ENCODE measurements at places on chromosomes 7 and 10.

DNA sequence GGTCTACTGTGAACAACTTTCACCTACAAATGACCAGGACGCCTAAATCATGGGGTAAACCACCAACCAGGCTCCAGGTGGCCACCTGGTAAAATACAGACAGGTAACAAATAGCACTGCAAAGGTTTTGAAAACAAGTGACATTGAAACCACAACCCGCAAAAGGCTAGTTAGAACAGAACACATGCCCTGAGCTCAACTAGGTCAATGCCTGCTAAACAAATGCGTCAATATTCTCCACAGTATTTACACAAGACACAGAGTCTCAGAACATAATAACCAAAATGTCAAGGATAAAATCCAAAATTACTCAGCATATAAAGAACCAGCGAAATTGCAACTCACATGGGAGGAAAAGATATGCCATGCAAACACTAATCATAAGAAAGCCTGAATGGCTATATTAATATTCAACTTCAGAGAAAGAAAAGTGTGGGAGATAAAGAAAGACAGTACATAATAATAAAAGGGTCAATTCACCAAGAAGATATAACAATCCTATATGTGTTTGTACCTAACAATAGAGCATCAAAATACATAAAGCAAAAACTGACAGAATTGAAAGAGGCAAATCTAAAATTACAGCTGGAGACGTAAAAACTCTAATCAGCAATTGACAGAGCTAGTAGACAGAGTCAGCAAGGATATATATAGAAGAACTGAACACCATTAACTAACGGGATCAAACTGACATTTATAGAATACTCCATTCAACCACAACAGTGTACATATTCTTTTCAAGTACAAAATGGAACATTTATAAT lies 47.6 kb downstream of the SMURF1 start:
- no peak for DNase-seq

DNA sequence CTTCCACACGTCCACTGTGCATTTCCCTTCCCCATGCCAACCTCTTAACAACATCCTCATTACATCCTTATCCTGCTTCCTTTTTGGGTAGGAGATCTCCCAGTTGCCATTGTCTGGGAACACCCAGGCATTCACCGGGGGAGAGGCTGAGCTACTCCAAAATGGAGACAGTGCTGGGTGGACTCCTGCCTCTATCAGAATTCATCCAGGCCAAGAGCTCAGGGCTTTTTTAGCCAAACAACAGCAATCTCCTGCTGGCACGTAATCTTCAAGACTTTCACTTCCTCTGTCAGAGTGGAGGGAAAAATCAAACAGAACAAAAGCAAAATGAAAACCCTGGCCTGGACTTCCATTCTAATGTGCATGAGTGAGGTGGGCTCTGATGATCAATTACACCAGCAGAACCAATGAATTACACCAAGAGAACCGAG lies 245.0 kb downstream of the PRPF18 start:
- DNase-seq, result no peak

DNA sequence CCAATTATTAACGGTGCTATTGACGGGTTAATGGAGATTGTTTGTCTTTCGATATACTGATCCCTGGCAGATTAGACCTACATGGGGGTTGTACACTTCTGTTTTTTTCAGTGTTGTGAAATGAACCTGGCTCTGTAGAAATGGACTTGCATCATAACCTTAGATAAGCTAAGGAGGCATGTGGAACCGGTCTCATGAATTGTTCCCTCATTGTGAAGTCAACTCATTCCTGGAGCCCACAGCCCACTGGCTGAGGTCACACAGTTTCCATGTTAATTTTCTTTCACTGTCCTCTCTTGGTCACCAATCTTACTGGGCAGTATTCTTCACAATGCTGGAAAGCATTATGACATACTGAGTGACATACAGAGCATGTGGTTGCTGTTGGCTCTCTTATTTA lies 202.8 kb downstream of the BMPER start:
- DNase-seq, result no peak

GRCh38 chr7:25557930-25558329 lies 329.6 kb upstream of the NPVF start:
- DNase-seq, result no peak

GRCh38 chr10:63228237-63228636 lies 95.1 kb downstream of the NRBF2 start:
- DNase-seq, result no peak

- no peak for DNase-seq
Measured at GRCh38 chr7:33781796-33782195, 123.5 kb upstream of the BMPER start.

DNA sequence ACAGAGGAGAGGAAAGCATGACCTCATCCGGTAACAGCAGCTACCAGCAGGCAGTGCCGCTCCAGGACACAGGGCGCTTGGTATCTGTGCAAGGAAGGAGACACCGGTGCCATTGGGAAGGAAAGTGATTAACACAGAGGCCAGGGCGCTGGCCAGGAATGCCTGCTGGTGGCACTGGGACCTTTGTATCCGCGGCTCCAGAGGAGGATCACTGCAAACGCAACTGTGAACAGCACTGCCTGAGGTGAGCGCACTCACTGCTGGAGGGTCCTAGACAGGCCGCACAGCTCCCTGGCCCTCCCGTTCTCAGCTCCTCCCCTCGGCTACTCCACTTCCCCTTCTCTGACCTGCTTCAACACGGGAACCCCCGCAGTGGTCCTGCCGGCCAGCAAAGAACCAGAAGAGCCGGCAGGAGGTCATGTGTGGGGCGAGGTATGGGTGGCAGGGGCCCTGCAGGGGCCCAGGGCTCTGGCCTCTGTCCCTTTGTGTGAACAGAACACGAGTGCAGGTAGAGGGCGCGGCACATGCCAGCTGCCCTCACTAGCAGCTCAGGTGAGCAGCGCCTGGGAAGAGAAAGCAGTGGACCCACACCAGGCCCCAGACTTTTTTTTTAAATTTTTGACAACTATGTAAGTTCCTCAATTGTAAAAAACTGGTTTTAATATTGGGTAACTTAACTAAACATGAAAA lies 107.6 kb downstream of the VIPR2 start:
- DNase-seq, result no peak

DNA sequence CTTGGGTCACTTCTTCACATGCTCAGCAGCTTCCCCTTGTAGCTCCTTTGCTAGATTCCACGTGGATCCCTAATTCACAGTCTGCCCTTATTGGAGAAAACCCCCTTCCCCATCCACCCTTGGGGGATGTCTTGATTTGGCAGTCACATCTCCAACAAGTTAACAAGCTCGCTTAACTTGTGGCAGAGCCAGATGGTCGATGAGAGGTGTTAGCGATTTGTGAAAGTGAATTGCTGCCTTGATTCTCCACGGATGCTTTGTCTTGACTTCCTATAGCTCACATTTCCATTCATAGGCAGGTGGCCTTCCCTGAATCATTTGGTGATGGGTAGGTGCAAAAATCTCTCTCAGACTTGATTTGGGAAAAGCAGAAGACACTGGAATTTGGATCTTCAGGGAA lies 387.9 kb downstream of the TCERG1L start:
- no peak for DNase-seq

- DNase-seq, result no peak
Measured at GRCh38 chr10:5365928-5366327, 1.2 kb downstream of the UCN3 start.

GRCh38 chr10:116907245-116907987 lies 58.1 kb downstream of the ENO4 start:
- DNase-seq, result no peak

DNA sequence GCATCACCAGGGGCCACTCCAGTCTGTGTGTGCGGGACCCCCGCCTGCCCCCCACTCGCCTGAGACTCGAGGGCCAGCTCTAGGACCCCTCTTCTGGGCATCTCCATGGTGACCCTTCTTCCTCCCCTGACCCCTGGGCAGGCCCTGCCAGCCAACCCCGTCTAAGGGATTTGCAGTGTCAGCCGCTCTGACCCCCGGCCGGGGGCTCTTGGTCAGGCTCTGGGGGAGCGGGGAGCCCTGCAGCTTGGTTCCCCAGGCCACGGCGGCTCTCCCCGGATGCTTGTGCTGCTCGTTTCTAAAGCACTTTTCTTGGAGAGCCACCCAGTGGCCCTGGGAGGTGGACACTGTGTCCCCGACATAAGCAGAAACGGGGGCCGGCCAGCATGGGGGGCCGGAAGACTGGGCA lies 5.3 kb downstream of the TTYH3 start:
- DNase-seq, result no peak

- DNase-seq, result no peak
Measured at GRCh38 chr10:50544857-50545429, 78.8 kb downstream of the SGMS1 start.

GRCh38 chr10:79562135-79562756 lies 2.0 kb upstream of the SFTPA2 start:
- peak; percentile 51 for DNase-seq

- DNase-seq, result no peak
Measured at GRCh38 chr10:12025591-12025990, 17.0 kb downstream of the UPF2 start.

GRCh38 chr10:118495499-118495898 lies 99.9 kb downstream of the PRLHR start:
- DNase-seq, result no peak

- DNase-seq, result no peak
Measured at GRCh38 chr10:73983096-73984047, 14.5 kb upstream of the VCL start.

- peak; percentile 28 for DNase-seq
Measured at GRCh38 chr7:21253740-21254687, 173.9 kb upstream of the SP4 start.

DNA sequence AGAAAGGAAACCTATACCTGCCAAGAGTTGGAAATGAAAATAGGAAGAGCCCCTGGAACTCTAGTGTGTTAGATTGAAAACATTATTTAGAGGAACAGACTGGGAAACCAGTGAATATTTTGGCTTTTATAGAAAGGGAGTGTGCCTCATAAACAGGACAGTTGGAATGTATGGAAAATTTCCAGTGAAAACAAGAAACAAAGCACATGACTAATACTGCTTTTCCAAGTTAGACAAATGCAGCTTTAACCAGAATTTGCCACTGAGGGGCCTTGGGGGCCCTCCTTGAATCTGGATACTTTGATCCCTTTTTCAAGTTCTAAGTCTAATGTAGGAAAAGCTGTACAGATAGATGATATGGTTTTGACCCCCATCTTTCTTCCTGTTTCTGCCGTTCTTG lies 21.2 kb downstream of the ITGB8 start:
- DNase-seq, result no peak

- DNase-seq, result no peak
Measured at GRCh38 chr10:97891497-97892167, 42.0 kb downstream of the GOLGA7B start.

DNA sequence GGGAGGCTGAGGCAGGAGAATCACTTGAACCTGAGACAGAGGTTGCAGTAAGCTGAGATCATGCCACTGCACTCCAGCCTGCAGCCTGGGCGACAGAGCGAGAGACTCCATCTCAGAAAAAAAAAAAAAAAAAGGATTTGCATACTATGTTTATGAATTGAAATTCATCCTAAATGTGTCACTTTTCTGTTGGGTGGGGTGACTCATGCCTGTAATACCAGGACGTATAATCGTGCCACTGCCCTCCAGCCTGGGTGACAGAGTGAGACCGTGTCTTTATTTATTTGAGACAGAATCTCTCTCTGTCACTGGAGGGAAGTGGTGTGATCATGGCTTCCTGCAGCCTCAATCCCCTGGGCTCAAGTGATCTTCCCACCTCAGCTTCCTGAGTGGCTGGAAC lies 5.8 kb downstream of the ZNF212 start:
- DNase-seq, result no peak

Data from CD4-positive, alpha-beta memory T cell (primary cell).